Panc1 (cell line): ENCODE measurements at places on chromosomes 4 and X.

DNA sequence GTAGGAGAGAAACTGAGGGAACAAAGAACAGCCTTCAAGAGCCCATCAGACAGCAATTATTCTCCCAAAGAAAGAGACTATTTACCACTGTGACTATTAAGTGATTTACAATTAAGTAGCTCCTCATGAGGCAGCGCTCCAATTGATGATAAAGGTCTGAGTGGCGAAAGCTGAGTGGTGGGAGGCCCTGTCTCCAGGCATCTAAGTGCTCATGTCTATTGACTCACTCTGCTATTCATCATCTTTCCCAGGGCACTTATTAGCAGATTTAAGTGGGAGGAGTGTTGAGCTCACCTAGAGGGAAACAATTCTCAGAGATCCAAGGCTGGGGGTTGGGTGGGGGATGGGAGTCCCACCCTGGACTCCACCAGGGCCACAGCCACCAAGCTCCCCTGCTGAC, 23.3 kb downstream of the AMER1 start:
- no peak for DNase-seq

GRCh38 chrX:55057675-55058249, 17.1 kb upstream of the PAGE2B start:
- DNase-seq: peak; percentile 20

DNA sequence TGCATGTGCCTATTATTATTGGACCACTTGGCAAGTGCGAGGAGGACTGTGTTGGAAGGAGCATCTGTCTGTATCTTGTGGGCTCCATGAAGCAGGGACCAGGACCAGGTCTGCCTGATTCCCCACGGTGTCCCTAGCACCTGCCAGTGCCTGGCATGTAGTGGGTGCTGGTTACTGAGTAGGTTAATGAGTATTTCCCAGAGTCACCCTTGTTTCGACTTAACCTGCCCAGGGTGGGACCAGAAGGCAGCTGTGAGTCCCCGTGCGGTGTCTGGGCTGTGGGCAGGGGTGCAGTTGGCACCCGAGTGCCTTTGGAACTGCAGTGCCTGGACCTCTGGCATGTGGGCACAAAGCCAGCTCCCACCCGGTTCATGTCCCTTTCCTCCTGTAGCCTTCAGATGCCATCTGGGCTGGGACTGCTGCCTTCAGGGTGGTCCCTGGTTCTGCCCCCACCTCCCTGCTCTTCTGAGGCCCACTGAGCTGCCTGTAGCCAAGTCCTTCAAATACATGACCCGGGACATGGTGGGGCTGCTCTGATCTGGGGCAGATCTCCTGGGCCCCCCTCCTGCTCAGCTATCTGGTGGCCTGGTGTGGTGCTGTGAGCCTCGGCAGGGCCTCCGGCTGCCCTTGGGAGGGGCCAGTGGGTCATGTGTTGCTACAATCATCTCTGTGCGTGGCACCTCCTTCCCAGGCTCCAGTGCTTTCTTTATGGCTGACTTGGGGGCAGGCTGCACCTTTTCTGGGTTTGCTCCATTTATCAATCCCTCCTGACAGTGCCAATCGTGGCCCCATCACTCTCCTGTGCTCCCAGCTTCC, 53.0 kb upstream of the SORCS2 start:
- no peak for DNase-seq

- DNase-seq: no peak
Measured at GRCh38 chr4:138555584-138555983, 313.4 kb upstream of the SLC7A11 start.

- DNase-seq: no peak
Measured at GRCh38 chr4:1727117-1728031, 6.1 kb downstream of the TACC3 start.

- no peak for DNase-seq
Measured at GRCh38 chr4:74178798-74179197, 20.9 kb downstream of the MTHFD2L start.

DNA sequence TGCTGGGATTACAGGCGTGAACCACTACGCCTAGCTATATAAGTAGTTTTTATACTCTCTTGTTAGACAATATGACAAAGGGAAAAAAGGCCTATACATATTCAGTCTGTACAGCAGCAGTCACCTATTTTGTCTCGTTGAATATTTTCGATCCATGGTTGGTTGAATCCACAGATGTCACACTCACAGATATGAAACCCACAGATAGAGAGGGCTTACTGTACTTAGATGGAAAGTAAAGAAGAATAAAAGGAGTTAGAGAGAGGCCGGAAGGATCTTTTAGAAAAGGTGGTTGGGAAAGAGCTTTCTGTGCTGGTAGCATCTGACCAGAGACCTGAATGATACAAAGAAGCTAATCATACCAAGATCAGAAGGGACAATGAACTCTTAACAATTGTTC, 38.3 kb upstream of the SPINK2 start:
- DNase-seq: no peak
